ENCODE measurements at places on chromosomes 16 and 17. TPM values are rescaled to one million over a fixed set of nuclear protein-coding genes. Genes with fewer than 3 reads are reported as not detected.

- H3K27me3 ChIP-seq, result no peaks in the 10 kb centered on the region
- peak overlapping the region; percentile 78 for H3K27ac ChIP-seq
- peak overlapping the region; percentile 78 for H3K4me3 ChIP-seq
- no peaks in the 10 kb centered on the region for H3K36me3 ChIP-seq
- H3K4me1 ChIP-seq, result peaks cover 36% of the 10 kb centered on the region
These were observed 1.1 kb downstream of the ACSF2 start for GRCh38 chr17:50426814-50427787.

DNA sequence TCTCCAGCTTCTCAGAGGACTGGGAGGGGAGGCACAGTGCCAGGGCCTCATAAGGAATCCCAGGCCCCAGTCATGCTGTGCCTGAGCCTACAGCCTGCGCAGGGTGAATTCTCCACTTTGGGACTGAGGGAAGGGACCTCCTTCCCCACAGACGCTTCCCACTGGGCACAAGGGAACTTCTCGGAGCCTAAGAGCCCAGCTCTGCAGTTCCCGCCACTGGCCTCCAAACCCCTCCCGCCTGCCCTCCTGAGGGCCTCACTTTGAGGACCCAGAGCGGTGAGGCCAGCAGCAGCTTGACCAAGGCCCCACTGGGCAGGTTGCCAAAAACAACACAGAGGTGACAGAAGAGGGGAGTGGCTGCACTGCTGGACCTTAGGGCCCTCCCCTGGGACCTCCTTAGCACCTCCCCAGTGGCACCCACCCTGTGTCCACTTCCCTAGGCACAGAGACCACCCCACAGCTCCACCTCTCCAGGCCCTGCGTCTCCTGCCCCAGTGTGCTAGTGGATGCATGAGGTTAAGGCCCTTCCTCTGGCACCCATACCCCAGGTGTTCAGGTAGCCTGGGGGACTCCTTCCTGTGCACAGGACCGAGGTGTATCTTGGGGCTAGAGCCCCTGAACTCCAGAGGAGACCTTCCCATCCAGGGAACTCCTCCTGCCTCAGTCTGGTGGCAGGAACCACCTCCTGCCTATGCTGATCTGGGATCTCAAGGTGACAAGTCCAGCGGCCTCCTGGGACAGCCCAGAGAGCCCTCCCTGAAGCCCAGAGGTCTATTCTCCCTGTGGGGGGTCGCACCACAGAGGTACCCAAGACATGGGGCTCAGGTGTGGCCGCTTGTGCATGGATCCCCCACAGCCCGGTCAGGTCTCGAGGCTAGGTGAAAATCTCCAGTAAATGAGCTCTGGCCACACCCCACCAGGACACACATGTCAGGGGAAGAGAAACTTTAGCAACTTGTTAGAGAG is 3.4 kb downstream of the CASKIN2 start:
- H3K27me3 ChIP-seq, result no peaks in the 10 kb centered on the region
- no peak for DNase-seq
- H3K36me3 ChIP-seq, result peaks cover 48% of the 10 kb centered on the region
- H3K4me3 ChIP-seq, result peak overlapping the region; percentile 97

- H3K4me3 ChIP-seq, result no peak overlapping the region
- H3K4me1 ChIP-seq, result peaks cover 27% of the 10 kb centered on the region
- H3K27ac ChIP-seq, result no peak overlapping the region
- peaks cover 30% of the 10 kb centered on the region for H3K36me3 ChIP-seq
- DNase-seq, result no peak
These were observed 29.4 kb downstream of the HMOX2 start for GRCh38 chr16:4505356-4506147.

DNA sequence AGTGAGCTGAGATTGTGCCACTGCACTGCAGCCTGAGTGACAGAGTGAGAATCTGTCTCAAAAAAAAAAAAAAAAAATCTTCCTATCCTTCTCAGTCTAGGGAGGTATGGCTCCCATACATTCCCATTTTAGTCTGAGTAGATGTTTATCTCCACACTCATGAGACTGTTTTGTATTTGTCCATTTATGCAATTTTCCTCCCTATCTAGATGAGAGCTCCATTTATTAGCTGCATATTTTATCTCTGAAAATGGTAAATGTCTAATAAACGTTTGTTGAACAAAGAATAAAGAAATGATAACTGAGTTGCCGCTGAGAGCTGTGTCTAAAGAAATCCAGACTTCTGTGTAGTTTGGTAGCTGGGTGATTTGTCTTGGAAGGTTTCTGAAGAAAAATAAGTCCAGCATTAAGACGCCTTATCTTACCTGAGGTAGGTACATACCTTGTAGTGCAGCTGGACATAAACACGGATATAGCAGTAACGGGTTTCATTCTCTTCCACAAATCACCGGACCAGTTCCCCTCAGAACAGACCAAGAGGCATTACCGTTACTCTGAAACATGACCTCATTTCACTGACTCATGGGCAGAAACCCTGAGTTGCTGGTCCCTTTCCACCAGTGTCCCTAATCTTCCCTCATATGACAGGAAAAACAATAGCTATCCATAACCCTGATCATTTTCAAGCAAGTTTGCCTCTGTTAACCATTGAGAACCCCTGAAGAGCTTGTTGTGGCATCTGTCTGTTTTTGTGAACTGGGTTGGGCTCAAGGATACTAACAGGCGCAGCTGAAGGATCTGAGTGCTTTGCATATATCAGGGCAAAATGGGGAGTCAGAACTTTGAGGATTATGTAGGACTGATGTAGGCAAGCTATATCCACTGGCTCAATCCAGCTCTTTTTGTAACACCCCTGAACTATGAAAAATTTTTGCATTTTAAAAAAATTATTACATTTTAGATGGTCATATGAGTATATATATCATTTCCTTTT is 177.4 kb upstream of the XYLT1 start:
- H3K4me1 ChIP-seq, result no peaks in the 10 kb centered on the region
- no peak for DNase-seq
- H3K36me3 ChIP-seq, result no peaks in the 10 kb centered on the region
- H3K27me3 ChIP-seq, result no peaks in the 10 kb centered on the region
- no peak overlapping the region for H3K4me3 ChIP-seq
- H3K27ac ChIP-seq, result no peak overlapping the region

DNA sequence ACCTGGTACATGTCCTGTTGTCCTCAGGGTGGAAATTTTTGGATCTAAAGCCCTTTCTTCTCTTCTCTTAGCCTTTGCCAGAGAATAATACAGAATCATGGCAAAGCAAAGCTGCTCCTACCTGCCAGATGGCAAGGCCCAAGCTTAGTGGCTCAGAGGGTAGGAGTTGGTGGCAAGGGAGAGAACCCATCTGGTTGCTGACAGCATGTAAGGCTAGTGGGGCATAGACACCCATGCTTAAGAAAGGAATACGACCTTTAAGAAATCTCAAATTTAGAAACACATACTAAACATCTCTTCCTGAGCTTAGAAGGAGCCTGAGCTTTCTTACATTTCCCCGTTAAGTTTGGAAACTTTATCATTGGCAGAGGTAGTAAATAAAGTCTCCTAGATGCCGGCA is 395.0 kb upstream of the SOX9 start:
- no peaks in the 10 kb centered on the region for H3K36me3 ChIP-seq
- H3K27ac ChIP-seq, result no peak overlapping the region
- H3K4me3 ChIP-seq, result peak overlapping the region; percentile 12

GRCh38 chr17:57747221-57748017 is 2.3 kb upstream of the CCDC182 start:
- H3K27me3 ChIP-seq, result peaks cover 10% of the 10 kb centered on the region
- H3K27ac ChIP-seq, result no peak overlapping the region
- DNase-seq, result no peak
- H3K36me3 ChIP-seq, result no peaks in the 10 kb centered on the region
- H3K4me3 ChIP-seq, result no peak overlapping the region

GRCh38 chr16:87336434-87337240 is 19.4 kb upstream of the C16orf95 start:
- no peak for DNase-seq
- no peak overlapping the region for H3K27ac ChIP-seq
- H3K4me3 ChIP-seq, result no peak overlapping the region
- H3K4me1 ChIP-seq, result peaks cover 12% of the 10 kb centered on the region
- H3K27me3 ChIP-seq, result no peaks in the 10 kb centered on the region

- H3K27ac ChIP-seq, result peak overlapping the region; percentile 91
- no peaks in the 10 kb centered on the region for H3K36me3 ChIP-seq
- peak overlapping the region; percentile 80 for H3K4me3 ChIP-seq
- peaks cover 90% of the 10 kb centered on the region for H3K4me1 ChIP-seq
- H3K27me3 ChIP-seq, result no peaks in the 10 kb centered on the region
These were observed 71.4 kb downstream of the ABR start for GRCh38 chr17:1108478-1108764.

- H3K27me3 ChIP-seq, result no peaks in the 10 kb centered on the region
- H3K36me3 ChIP-seq, result no peaks in the 10 kb centered on the region
- no peak overlapping the region for H3K4me3 ChIP-seq
- H3K27ac ChIP-seq, result peak overlapping the region; percentile 20
These were observed 2.3 kb upstream of the UBALD2 start for GRCh38 chr17:76262732-76263344.

- H3K27me3 ChIP-seq, result no peaks in the 10 kb centered on the region
- H3K36me3 ChIP-seq, result peaks cover 12% of the 10 kb centered on the region
- peak overlapping the region; percentile 78 for H3K27ac ChIP-seq
- peaks cover 29% of the 10 kb centered on the region for H3K4me1 ChIP-seq
- H3K4me3 ChIP-seq, result peak overlapping the region; percentile 74
- DNase-seq, result no peak
These were observed 593 bp downstream of the SLC38A7 start for GRCh38 chr16:58684001-58684353.

- no peaks in the 10 kb centered on the region for H3K27me3 ChIP-seq
- H3K4me3 ChIP-seq, result no peak overlapping the region
- peaks cover 42% of the 10 kb centered on the region for H3K4me1 ChIP-seq
These were observed 14.1 kb downstream of the NQO1 start for GRCh38 chr16:69712277-69712676.

DNA sequence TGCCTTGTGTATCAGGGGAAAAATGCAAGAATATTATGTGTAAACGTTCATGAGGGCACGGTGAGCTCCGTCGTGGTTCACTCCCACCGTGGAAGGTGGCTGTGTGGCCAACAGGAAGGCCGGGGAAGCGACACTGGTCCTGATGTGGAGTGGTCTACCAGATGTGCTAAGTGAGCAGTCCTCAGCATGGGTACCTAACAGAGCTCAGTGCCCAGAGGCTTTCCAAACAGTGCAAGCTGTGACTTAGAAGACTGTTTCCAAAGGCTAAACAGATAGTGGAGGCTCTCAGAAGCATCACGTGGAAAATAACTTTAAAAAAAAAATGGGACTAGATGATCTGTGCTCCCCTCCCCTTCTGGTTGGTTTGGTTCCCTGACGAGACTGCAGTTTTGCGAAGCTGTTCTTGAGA is 199.3 kb upstream of the CHMP6 start:
- H3K4me3 ChIP-seq, result no peak overlapping the region
- H3K36me3 ChIP-seq, result no peaks in the 10 kb centered on the region
- H3K27me3 ChIP-seq, result no peaks in the 10 kb centered on the region
- no peak for DNase-seq

- no peak overlapping the region for H3K4me3 ChIP-seq
- no peak overlapping the region for H3K27ac ChIP-seq
- H3K27me3 ChIP-seq, result no peaks in the 10 kb centered on the region
- DNase-seq, result no peak
These were observed 28.4 kb downstream of the CD300LB start for GRCh38 chr17:74502861-74503260.

GRCh38 chr17:76562734-76563148 is 22.9 kb downstream of the PRCD start:
- peak overlapping the region; percentile 55 for H3K27ac ChIP-seq
- H3K27me3 ChIP-seq, result no peaks in the 10 kb centered on the region
- no peaks in the 10 kb centered on the region for H3K36me3 ChIP-seq
- H3K4me3 ChIP-seq, result no peak overlapping the region
- H3K4me1 ChIP-seq, result peaks cover 48% of the 10 kb centered on the region

DNA sequence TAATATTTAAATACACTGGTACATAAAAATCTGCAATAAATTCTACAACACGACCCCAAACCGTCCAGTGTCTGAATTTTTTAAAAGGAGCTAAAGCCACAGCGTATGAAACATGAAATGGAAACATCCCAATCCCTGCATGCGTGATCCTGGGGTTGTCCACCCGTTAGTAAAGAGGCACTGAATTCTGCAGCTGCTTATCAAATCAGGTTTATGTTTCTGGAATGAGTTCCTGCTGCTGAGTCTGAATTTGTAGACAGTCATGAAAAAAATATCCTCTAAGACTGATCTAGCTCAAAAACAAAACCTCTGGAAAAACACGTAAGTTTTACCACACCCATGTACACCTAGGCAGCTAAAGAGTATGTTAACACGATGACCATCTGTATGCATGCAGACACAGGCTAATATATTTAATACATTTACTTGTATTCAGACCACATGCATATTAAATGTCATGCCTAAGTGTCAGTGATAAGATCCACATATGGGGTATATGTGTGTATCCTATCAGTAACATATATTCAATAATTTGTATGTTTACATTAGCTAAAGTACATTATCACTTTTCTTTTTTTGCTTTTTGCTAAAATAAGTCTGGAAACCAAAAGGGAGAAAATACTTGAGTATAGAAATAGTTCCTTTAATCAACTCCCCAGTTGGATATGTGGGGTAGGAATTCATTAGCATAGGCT is 420.5 kb upstream of the PSMD7 start:
- no peaks in the 10 kb centered on the region for H3K36me3 ChIP-seq
- H3K4me3 ChIP-seq, result no peak overlapping the region
- H3K27ac ChIP-seq, result no peak overlapping the region
- no peaks in the 10 kb centered on the region for H3K4me1 ChIP-seq
- H3K27me3 ChIP-seq, result no peaks in the 10 kb centered on the region

DNA sequence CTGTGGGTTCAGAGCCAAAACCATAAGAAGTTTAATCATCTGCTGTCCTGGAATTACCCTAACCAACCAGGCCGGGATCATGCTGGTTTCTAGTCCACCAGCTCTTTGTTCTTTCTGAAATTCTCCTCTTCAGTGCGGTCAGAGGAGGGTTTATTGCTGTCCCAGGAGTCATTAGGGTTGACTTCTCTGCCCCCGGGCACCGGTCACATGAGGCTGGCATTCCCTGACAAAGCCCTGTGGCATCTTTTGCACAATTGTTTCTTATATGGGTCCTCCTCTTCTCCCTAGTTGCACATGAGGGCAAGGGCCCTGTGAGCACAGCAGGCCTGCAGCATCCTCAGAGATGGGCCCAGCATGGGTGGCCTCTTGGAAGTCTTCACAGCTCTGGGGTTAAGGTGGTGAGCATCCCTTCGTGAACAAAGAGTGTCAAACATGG is 243.9 kb downstream of the IRF8 start:
- H3K4me1 ChIP-seq, result no peaks in the 10 kb centered on the region
- H3K27ac ChIP-seq, result no peak overlapping the region

DNA sequence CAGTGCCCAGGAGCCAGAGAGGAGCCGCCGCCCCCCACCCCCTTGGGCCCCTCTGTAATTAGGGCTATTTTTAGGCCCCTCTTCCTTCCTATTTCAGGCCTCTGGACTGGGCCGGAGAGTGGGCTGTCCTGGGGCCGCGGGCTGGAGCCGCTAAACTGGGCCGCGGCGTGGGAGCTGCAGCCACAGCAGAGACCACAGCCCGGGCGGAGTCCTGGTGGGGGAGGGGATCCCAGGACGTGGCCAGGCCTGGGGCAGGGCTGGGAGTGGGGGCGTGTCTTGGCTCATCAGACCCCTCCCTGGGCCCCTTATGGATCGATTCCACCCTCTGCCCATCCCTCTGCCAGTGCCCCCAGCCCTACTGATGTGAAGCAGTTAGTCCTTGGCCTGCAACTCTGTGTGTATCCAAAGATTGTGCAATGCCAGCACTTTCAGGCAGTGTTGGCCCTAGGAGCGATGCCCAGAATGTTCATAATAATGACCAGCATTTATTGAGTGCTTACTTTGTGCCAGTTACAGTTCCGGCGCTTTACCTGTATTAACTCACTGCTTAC is 15.0 kb upstream of the TAC4 start:
- H3K27ac ChIP-seq, result no peak overlapping the region
- no peaks in the 10 kb centered on the region for H3K36me3 ChIP-seq
- no peaks in the 10 kb centered on the region for H3K4me1 ChIP-seq
- H3K27me3 ChIP-seq, result no peaks in the 10 kb centered on the region
- no peak for DNase-seq

The SKA2 gene
- 61.9 TPM for total RNA-seq

The MNT gene
- 15.2 TPM for total RNA-seq

The SP6 gene
- total RNA-seq, result 0.17 TPM

The DRC3 gene
- total RNA-seq, result 0.99 TPM

The ARMC5 gene
- total RNA-seq, result 5.4 TPM

The TEX14 gene
- 0.17 TPM for total RNA-seq
